ENCODE measurements at places on chromosomes 2 and 18.

- DNase-seq, result no peak
Observed at GRCh38 chr18:67218556-67218955, 298.0 kb downstream of the DSEL start.

DNA sequence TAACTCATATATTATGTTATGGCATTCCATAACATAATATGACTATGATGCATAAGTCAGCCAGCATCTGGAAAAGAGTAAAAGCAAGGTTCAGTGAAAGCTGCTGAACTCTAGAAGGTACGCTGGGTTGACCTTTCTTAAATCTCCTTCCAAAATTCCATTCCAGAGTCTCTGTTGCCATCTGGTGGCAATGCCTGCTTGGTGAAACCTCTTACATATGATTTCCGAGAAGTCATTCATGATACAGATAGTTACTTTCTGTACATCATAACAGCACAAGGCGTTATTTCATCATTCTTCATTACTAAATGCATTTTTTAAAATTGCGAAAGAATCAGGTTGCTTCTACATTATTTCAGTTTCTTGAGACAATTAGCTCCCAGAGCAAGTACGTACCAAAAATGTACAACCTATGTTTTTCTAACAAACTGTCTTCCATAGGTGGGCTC is 7.0 kb upstream of the EPG5 start:
- peak; percentile 37 for DNase-seq

- DNase-seq, result no peak
Observed at GRCh38 chr2:201707753-201708152, 9.3 kb upstream of the MPP4 start.

DNA sequence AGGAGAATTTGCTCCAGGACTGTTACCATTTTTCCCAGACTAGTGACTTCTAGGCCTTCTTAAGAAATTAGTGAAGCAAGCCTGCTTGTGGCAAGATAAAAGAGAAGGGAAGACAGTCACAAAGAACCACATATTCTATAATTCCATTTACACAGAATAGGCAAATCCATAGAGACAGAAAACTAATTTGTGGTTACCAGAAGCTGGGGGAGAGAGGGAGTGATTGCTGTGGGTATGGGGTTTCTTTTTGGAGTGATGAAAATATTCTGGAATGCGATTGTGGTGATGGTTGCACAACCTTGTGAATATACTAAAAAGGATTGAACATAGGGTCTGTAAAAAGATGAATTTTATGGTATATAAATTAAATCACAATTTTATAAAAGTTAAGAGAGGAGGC is 37.5 kb upstream of the SIX2 start:
- no peak for DNase-seq

DNA sequence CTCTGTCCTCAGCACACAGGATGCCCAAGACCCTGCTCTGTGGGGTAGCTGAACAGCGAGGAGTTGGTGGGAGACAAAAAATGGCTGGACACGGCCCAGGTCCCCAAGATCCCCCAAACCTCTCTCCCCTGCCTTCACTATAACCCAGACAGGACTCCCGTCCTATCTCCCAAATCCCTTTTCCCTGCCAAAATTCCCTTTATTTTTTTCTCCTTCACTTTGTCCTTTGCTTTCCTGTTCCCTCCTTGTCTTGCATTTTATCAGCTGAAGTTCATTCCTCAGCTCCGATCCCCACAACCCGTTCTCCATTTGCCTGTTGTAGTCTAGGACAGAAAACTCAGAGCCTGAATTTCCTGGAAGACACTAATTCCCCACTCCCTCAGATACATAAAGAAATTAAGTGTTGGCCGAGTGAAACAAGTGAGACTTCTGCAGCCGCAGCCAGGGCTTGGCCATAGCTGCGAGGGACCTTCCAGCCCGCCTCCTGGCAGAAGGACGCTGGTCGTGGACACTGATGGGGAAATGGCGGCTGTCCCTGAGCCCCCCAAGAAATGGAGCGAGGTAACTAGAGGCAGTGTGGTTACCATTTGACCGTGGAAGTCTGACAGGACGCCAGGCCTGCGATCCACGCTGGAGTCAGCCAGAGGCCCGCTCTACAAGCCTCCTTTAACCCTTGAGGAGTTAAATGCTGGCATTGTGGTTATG is 173.6 kb downstream of the BCL2 start:
- DNase-seq, result no peak

- DNase-seq, result no peak
Observed at GRCh38 chr2:46936566-46936965, 21.0 kb upstream of the MCFD2 start.

- DNase-seq, result no peak
Observed at GRCh38 chr2:86256982-86257381, 57.7 kb downstream of the MRPL35 start.

DNA sequence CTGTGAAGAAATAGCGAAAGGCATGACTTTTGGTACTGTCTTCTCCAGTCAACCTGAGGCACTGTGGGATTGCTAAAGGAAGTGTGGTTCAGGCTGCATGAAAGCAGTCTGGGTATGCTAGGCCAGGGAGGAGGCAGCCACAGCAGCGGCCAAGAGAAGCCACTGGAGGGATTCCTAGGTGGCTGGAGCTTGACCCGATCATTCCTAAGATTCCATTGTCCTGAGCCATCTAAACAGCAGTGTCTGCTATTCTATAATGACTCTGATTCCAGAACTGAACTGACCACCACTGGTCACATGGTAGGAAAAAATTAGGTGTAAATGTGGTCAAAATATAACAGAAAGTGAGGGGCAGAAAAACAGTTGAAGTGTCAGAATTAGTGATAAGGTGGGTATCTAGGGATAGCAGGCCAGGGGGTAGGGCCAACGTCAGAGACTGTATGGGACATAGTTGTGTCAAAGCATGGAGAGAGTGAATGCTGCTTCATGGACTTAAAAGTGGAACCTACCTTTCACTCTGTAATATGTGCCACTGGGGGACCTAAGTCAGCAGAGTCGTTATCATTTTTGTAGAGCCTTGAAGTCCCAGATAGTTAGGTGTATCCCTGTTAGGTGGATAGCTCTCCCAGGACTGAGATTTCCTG is 204.6 kb downstream of the CTNNA2 start:
- DNase-seq, result no peak

- no peak for DNase-seq
Observed at GRCh38 chr2:45130736-45131135, 121.5 kb upstream of the SIX2 start.

- DNase-seq, result no peak
Observed at GRCh38 chr2:41948397-41948763, 99.4 kb upstream of the PKDCC start.

DNA sequence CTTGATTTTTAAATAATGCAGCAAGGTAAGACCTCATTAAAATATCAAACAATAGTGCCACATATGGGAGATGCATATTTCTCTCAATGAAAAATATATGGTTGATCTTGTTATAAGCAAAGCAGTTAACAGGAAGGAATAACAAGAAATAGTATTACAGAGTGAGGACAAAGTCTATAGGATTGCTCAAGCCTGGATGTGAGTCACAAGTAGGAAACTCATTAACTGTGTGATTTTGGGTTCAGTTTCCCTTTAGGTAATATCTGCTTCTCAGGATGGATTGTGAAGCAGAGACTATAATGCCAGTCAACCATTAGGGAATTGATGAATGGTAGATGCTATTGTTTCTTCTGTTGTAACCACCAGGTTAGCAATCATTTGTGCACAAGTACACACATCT is 42.9 kb upstream of the SPHKAP start:
- no peak for DNase-seq

- DNase-seq, result no peak
Observed at GRCh38 chr2:71101656-71102055, 28.4 kb downstream of the MCEE start.

GRCh38 chr2:86036669-86037138 is 69.0 kb downstream of the POLR1A start:
- DNase-seq, result no peak

DNA sequence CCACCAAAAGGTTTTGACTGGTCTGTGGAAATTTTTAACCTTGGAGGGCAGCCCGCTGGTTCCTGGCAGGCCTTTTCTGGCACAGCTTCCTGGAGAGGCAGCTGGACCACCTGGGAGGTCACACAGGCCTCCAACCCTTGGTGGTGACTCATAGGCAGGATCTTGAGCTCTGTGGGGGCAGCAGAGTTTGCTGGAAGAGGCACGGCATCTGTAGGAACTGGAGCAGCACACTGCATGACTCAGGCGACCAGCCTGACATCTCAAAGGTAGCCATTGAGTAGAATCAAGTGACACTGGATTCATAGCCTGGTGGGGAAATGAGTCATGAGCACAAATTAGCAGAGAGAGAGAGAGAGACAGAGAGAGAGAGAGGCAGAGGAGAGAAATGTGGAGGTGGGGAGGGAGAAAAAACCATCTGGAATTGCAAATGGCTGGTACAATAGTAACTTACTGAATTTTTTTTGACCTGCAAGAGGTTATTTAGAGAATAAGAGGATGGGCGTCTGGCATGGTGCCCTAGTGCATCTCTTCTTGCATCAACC is 57.4 kb downstream of the TRPM8 start:
- DNase-seq, result no peak

GRCh38 chr2:202657876-202658275 is 23.1 kb downstream of the FAM117B start:
- no peak for DNase-seq

- DNase-seq, result no peak
Observed at GRCh38 chr2:77999376-77999775, 477.2 kb upstream of the LRRTM4 start.

- DNase-seq, result no peak
Observed at GRCh38 chr2:3637692-3638455, 20.1 kb upstream of the ALLC start.

DNA sequence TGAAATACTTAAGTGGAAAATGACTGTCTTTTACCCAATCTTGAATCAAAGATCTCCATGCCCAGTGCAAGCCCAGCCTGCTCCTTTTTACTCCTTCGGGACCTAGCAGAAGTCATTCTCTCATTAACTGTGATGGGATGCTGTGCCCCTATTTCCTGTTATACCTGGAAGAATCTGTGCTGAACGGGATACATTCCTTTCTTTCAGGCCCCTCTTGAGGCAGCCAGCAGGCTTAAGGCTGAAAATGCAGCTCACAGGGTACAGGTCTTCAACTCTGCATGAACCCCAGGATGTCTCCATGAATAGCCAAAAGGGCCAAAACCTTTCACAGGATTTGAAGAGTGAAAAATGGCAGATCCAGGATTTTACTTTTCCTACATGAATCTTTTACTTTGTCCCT is 784.8 kb upstream of the KLHL29 start:
- DNase-seq, result no peak

DNA sequence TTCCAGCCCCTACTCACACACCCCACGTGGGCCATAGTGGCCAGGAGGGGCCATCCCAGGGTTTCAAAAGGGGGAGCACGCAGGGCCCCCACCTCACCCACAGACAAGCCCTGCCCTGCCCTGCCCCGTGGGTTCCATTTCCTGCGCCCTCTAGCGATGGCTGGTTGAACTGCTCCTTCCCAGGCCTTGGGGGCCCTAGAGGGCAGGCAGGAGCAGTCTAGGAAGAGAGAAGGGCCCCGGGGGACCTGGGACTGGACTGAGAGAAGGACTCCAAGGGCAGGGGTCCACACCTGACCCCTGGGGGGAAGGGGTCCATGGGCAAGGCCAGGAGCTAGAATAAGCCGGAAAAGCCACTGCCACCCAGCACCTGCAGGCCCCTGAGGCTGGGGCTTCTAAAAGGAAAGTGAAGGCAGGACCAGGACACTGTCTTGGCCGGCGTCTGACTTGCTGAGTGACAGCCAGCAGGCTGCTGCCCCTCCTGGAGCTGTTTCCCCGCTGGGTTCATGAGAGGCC is 10.1 kb downstream of the CYP26B1 start:
- peak; percentile 43 for DNase-seq

- no peak for DNase-seq
Observed at GRCh38 chr2:36729067-36729466, 32.6 kb downstream of the VIT start.

- DNase-seq, result no peak
Observed at GRCh38 chr2:98389251-98389605, 43.0 kb downstream of the CNGA3 start.

DNA sequence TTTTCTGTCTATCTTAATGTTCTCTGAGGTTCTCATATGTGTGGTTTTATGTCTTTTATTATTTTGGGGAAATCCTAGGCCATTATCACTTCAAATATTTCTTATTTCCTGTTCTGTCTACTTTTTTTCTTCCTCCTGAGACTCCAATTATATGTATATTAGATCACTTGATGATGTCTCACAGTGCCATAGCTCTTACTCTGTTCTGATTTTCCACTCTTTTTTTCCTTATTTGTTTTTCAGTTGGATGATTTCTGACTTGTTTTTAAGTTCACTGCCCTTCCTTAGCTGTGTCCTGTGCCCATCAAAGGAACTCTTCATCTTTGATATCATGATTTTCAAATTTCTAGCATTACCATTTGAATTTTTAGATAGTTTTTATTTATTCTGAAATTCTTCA is 24.1 kb downstream of the FAM228B start:
- no peak for DNase-seq

DNA sequence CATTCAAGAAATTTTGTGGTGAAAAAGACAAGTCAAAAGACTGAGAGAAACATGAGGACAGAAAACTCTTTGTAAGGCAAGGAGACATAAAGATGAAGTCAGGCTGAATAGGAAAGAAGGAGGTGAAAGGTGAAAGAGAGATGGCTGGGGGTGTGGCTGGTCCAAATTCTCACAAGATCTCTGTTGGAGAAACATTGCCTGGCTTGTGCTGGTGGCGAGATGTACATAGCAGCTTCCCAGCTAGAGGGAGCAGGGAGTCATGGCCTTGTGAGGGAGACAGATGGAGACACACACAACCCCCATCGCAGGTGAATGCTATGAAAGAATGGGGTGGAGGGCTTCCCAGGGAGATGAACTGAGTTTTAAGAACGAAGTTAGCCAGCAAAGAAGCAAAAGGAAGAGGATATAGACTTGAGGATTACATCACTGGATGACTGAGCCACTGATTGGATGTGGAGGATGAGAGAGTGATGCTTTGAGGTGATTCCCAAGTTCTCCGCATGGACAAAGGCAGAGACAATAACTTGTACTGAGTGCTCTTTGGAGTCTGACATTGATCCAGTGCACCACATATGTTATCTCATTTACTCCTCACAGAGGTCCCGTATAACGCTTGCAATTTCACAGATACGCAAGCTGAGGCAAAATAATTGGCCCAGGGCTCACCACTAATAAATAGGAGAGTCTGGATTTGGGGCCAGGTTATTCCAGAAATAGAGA is 3.7 kb upstream of the EMX1 start:
- DNase-seq, result no peak

- DNase-seq, result no peak
Observed at GRCh38 chr2:49035481-49035880, 118.8 kb downstream of the FSHR start.

- DNase-seq, result no peak
Observed at GRCh38 chr2:8669157-8669817, 12.6 kb upstream of the ID2 start.

- no peak for DNase-seq
Observed at GRCh38 chr2:181444654-181445053, 12.5 kb upstream of the ITGA4 start.

- no peak for DNase-seq
Observed at GRCh38 chr2:231159306-231159705, 34.5 kb upstream of the HTR2B start.

- DNase-seq, result no peak
Observed at GRCh38 chr2:238967978-238968360, 120.1 kb downstream of the TWIST2 start.

All from stimulated activated CD8-positive, alpha-beta memory T cell treated with anti-CD3 and anti-CD28 coated beads, Interleukin-7, amount 100 ng/mL, for 1 hour (primary cell).